HFFc6 (cell line): ENCODE measurements at places on chromosomes 3 and 15.

DNA sequence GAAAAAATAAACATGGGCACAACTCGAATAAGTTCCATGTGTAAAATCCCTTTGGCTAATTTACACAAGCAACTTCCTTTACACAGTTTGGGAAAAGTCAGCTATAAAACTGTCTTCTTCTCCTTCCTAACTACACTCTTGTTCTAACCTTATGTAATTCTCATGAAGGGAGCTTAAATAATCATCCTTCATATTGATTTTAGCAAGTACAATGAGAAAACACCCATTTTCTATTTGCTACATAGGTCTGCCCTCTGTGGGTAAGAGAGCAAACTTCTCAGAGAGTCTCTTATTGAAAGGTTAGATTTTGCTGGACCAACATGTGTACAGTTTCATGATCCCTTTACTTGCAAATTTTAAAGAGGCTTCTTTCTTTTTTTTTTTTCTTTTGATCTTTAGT, 398.5 kb downstream of the ROBO1 start:
- DNase-seq = peak; percentile 2

DNA sequence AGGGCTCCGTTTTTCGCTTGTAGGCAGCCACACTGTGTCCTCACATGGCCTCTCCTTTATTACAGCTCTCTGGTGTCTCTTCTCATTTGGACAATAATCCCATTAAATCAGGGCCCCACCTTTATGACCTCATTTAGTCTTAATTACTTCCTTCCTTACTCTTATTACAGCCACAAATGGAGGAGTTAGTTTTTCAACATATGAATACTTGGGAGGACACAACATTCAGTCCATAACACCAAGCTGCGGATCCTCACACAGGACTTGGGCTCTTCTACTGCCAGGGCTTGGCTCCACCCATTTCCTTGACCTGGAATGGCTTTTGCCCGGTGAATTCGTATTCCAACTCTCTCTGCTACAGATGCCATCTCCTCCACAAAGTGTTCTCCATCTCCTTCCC, 74.3 kb upstream of the SLC7A14 start:
- DNase-seq = no peak

DNA sequence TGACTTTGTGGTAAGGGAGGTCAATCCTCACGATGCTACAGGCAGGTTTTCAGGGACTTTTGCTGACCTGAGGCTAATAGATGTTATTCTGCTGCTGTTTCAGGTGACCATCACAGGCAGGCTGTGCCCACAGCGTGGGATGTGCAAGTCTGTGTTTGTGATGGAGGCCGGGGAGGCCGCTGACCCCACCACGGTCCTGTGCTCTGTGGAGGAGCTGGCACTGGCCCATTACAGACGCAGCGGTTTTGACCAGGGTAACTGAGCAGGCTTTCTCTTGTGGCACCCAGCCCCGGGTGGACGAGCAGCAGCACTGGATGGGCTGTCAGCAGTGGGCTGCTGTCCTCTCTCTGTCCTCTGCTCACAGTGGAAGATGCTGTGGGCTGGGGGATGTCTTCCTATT, 22.0 kb downstream of the FAN1 start:
- DNase-seq = no peak

DNA sequence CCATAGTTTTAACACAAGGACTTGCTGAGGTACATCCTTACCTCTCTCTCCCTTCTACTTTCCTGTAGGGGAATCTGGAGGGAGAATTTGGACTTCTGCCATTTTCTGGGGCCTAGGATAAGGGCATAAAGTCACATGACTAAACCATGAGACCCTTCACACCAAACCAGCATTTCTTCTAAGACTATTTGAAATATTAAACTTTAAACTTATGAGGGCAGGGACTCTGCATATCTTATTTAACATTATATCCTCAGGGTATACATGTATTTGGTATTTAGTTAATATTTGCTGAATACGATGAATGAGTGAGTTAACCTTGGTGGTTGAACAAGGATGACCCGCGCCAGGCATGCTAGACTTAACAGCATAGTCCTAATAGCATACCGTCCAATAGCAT, 63.4 kb downstream of the USP13 start:
- DNase-seq = no peak

DNA sequence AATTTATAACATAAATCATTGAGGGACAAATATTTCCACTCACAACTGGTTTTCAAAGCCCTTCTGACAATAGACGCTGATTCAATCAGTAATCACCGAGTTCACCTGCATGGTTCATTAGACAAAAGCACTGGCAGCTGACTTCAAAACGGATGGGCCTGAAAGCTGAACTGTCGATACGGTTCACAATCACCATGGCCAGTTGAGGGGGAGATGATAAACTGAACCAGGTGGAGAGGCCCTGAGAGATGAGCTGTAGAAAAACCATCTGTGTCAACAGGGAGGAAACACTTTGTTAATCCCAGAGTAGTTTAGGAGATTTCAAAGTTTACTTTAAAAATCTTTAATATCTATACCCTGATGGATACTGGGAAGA, 75.0 kb downstream of the PEX5L start:
- no peak for DNase-seq
